ENCODE measurements at places on chromosomes 1 and 21.

DNA sequence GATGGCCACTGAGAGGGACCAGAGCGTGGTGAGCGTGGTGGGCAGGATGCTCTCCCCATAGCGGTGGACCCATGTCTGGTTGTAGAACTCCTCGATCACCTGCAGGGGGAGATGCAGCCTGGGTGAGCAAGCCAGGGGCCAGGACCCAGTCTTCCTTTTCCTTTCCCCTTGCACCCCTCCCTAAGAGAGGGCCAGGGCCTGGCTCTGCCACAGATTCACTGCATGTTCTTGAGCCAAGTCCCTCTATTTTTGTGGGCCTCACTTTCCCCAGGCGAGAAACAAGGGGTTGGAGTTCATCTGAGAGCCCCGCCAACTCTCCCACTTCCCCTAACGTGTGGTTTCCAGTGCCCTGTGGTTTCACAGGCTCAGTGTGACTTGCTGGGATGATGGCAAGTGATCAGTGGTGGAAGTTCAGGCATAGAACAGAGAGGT, 27.5 kb downstream of the SLC2A1 start:
- peak; percentile 62 for DNase-seq

GRCh38 chr1:153293480-153293775, 19.3 kb downstream of the PGLYRP3 start:
- no peak for DNase-seq

DNA sequence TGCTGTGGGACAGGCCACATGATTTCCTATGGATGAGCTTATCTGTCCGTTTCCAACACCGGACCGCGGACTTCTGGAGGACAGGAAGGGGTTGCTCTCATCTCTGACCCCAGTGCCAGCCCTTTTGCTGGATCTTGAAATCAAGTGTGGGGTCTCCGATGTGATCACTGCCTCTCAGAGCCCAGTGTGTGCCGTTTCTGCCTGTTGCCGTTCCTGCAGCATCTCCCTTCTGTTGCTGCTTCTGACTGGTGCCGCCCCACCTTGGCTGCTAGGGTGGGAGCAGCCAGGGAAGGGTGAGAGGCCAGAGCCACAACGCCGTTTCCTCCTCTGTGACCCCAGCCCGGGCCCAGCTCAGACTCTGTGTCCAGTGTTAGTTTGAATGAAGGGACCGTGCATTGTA, 67.3 kb upstream of the WNT4 start:
- DNase-seq = no peak

- DNase-seq = no peak
Observed at GRCh38 chr1:213617133-213617532, 370.6 kb upstream of the PROX1 start.

GRCh38 chr1:147202576-147202975, 22.6 kb downstream of the FMO5 start:
- no peak for DNase-seq

GRCh38 chr1:66475940-66476339, 58.0 kb upstream of the SGIP1 start:
- no peak for DNase-seq

- no peak for DNase-seq
Observed at GRCh38 chr1:66335125-66335524, 198.8 kb upstream of the SGIP1 start.

DNA sequence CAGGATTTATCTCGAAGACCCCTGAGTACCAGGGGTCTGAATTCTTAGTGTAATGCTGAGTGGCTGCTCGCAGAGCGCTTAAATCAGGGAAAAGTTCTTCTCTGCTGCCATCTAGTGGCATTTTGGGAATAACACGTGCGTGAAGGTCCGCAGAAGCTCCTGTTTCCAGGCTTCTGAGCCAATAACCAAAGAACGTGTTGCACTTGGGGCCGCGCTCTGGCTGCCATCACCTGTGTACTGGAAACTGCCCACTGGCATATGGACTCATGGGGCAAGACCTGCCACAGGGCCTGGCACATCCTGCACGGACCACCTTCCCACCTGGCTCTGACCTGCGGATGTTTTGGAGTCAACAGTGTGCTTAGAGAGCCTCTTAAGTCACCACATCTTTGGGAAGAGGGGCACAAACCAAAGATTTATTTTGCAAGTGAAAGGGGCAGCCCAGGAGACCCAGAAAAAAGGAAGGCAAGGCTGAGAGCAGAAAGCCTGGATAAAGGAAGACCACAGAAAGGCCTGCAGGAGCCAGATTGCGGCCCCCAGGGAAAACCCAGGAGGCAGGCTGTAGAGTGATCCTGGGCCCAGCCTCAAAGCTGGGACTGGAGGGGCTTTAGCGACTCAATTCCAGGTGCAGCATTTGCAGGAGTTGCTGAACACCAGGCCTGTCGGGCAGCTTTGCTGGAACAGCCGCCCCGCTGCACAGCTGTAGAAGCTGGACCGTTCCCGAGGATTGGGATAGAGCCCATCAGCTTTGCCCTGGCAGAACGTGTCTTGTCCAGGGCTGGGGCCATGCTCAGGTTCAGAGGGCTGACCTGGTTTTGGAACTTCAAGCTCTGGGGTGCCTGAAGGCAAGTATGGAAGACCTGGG, 13.0 kb downstream of the CHIT1 start:
- peak; percentile 60 for DNase-seq

GRCh38 chr1:70090875-70091274, 114.5 kb downstream of the LRRC40 start:
- no peak for DNase-seq

DNA sequence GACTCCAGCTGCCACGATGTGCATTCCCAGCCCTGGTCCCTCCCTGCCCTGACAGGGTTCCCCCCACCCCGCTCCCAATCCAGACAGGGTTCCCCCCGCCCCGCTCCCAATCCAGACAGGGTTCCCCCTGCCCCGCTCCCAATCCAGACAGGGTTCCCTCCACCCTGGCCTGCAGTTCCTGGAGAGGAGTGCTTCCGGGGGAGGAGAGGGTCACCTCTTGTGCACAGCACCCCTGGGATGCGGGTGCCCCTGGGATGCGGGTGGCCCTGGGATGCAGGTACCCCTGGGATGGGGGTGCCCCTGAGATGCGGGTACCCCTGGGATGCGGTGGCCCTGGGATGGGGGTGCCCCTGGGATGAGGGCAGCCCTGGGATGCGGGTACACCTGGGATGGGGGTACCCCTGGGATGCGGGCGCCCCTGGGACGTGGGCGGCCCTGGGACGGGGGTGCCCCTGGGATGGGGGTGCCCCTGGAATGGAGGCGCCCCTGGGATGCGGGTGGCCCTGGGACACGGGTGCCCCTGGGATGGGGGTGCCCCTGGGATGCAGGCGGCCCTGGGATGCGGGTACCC, 36.7 kb upstream of the SLC19A1 start:
- no peak for DNase-seq

- DNase-seq = peak; percentile 45
Observed at GRCh38 chr21:32403201-32403777, 9.2 kb upstream of the EVA1C start.

GRCh38 chr1:232184561-232185530, 445.1 kb downstream of the SIPA1L2 start:
- no peak for DNase-seq

GRCh38 chr1:10196976-10197375, 13.4 kb upstream of the KIF1B start:
- no peak for DNase-seq

- DNase-seq = no peak
Observed at GRCh38 chr21:25179116-25179515, 428.2 kb downstream of the MRPL39 start.

DNA sequence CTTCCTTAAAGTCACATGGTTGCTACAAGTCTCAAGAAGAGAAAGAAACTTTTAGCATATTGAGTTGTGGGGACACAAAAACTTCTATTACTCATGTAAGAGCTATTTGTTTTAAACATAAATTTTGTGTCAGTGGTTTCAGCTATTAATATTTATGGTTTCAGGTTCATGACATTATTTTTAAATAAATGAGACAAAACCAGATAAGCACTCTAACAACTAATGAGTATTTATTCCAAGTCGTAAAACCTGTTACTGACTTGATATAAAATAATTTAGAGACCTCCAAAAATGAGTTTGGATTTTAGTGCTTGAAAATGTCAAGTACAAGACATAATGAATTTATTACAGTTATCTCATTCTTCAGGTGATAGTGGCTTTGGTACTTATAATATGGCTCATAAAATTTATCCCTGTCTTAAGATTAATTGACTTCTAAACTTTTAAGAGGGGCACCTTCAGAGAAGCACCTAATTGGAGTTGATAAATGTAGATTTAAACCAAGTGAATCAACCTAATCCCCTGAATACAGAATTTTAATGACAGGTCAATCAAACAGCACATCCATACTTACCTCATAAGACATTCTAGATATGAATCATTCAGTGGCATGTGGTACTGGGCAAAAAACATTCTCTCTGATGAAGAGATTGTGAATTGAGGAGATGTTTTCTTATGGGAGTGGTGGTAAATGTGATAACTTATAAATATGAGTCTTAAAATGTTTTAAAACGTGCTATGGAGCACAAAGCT, 167.7 kb upstream of the PTGFR start:
- no peak for DNase-seq

GRCh38 chr1:234633246-234634003, 23.4 kb upstream of the IRF2BP2 start:
- no peak for DNase-seq

DNA sequence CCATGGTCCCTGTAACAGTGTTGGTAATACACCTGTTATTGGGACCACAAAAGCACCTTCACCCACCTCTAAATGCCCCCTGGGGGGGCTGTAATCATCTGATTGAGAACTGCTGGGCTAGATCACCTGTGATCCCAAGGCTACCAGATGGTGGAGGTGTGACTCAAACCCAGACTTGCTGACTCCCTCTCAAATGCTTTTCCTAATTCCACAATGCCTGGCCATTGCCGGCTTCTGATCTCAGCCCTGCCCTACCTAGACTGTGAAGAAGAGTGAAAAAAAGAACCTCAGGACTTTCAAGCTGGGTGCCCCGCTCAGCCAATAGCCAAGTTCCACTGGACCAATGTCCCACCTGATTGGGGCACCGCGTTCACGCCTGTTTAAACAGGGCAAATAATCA, 9.6 kb downstream of the TMEM9 start:
- DNase-seq = no peak

DNA sequence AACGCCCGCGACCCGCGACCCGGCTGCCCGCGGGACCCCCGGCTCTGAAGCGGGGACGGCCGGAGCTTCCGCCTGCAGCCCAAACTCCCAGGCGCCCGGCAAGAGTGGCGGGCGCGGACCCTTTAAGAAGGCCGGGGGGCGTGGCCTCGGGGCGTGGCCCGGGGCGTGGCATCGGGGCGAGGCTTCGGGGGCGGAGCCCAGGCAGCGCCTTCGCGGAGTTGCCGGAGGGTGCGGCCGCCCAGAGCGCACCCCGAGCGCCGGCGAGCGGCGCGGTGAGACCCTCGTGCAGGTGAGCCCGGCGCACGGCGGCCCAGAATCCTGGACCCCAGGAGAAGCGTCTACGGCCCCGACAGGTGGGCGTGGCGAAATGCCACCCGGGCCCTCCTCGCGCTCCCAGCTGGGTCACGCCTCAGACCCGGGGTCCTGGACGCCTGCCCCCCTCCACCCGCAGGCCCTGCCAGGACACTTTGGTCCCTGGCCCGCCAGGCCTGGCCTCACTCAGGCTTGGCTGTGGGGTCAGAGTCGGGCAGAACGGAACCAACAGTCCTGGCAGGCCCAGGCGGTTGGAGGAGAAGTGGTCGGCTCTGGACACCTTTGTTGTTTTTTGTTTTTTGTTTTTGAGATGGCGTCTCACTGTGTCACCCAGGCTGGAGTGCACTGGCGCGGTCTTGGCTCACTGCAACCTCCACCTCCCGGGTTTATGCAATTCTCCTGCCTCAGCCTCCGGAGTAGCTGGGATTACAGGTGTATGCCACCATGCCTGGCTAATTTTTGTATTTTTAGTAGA, 14.4 kb downstream of the RNF223 start:
- DNase-seq = peak; percentile 68

DNA sequence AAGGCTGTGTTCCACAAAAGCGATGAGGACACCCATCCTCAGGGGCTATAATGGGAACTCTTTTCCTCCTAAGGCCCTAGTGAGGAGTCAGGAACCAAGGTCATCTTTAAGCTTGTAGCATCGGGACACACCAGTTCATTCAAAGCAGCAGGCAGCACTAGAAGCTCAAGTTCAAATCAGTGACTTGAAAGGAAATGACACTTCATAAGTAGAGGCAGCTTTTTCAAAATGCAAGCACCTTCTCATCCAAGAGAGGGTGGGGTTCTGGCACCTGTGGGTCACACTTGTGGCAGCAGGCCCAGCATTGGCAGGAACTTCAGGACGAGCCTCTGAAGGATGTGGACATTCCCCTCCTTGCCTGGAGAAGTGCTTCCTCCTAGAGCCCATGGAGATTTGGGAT, 496.3 kb downstream of the KIF26B start:
- no peak for DNase-seq

DNA sequence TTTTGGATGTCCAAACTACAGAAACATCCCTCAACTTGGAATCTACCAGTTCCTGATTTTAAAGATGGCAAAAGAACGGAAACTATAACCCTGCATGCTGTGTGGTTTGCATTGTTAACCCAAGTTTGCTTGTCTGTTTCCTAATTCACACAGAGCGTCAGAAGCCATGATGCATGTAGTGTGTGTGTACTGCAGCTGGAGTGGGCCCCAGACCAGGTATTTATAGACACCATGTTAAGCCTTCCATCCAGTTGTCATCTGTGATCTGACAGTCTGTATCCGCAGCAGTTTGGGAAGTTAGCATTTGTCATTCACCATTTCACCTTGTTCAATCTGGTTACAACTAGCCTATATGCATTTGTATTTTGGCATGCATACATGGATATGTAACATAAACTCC, 27.7 kb upstream of the PLEKHM2 start:
- no peak for DNase-seq

- no peak for DNase-seq
Observed at GRCh38 chr1:90339811-90340210, 344.9 kb downstream of the ZNF326 start.

DNA sequence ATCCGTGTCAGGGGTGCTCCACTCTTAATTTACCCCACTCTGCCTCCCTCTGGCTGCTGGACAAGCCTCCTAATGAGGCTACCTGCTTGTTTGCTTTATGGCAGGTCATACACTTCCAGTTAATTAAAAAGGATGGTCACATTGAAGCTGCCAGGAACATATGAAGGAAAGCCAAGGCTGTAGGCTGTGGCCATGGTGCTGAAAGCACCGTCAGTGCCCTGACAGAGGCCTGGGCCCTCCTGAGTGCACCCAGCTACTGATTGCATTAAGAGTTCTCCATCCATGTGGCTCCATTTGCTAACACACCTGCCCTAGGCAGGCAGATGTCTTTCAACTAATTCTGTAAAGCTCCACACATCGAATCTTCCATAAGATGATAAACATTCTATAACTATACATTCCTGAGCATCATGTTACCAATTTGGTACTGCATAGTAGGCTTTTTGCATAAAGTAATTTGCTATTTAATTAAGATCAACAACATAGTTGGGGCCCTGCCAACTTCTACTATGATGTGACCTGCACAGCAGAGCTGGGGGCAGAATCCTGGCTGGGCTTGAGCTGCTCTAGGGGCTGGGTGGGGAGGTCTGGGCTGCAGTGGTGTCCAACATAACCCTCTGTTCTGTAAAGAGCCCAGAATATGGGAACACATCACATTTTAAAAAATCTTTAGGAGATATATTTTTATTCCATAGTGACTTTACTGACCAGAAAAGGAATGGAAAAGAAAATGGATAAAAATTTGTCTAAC, 224.8 kb downstream of the SIPA1L2 start:
- no peak for DNase-seq
